ENCODE measurements at places on chromosomes 1 and 21.

GRCh38 chr1:203080456-203080855, 5.4 kb downstream of the MYOG start:
- DNase-seq: no peak

DNA sequence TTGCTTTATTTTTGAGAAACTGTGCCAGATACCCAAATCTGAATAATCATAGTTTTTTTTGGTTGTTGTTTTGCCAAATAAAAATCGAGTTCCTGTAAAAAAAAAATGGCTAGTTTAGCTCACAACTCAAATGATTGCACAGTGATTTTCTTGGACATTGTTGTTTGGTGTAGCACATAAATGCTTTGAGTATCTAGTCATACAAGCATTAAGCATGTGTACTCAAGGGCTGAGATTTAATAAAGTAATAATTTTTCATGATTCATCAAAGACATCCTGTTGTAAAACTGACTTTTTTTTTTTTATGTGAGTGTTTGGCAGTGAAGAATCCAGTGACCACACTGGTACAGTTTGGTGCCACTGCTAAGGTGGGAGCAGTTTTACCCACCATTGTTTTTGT, 18.8 kb downstream of the ITSN1 start:
- DNase-seq: no peak

GRCh38 chr1:47996406-47997226, 569 bp downstream of the TRABD2B start:
- no peak for DNase-seq

- no peak for DNase-seq
These were observed 127.8 kb downstream of the TMEM53 start for GRCh38 chr1:44546403-44547053.

- no peak for DNase-seq
These were observed 99.5 kb upstream of the DUSP10 start for GRCh38 chr1:221841251-221841982.

DNA sequence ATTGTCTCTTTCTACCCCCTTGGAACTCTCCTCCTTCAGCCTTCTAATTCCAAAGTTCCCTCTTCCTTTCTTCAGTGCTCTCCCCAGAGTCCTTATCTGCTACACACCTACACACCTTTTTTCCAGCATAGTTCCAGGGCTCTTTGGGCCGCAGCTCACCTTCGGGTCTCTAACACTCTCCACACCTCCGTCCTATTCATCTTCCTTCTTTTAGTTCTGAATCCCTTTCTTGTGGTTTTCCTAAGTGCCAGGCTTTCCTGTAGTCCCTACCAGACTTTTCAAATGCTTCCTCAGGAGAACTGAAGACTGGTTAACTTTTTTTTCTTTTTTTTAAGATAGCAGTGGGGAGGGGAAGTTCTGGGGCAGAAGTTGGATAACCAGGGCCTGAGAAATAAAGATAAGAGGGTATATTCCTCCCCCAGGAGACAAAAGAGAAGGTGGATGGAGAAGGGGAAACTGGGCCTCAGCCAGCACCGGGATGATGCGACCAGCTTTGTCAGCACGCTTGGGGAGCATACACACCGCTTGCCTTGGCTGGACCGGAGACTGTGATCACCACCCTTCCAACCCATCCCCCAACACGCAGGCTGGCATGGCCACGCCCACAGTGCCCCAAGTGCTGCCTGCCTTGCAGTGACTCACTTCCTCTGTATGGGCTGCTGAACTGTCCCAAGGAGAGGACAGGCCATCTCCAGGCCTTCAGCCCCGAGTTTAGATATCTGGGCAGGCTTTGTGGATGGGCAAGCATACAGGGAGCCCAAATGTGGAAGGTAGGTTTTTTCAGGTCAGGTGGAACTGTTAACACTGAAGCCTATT, 2.5 kb upstream of the CERS2 start:
- DNase-seq: peak; percentile 47

GRCh38 chr1:13667691-13668090, 32.3 kb upstream of the PRDM2 start:
- DNase-seq: no peak

- DNase-seq: no peak
These were observed 23.8 kb upstream of the DIPK1A start for GRCh38 chr1:92985101-92985500.

DNA sequence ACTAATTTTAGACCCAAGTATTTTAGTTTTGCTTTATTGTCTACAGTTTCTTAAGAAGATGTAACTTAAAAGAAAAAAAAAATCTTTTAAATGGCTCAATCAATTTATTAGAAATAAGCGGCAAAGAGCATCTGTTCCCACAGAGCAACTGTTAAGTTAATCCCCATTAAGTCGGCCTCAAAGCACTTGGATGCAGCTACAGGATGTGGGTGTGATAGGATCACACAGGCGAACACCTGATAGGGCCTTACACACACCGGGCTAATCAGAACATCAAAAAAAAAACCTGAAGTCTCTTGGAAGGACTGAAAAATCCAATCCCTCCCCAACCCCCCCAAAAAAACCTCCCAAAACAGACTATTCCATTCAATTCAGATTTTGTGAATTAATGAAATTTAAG, 23.0 kb downstream of the APP start:
- DNase-seq: no peak

DNA sequence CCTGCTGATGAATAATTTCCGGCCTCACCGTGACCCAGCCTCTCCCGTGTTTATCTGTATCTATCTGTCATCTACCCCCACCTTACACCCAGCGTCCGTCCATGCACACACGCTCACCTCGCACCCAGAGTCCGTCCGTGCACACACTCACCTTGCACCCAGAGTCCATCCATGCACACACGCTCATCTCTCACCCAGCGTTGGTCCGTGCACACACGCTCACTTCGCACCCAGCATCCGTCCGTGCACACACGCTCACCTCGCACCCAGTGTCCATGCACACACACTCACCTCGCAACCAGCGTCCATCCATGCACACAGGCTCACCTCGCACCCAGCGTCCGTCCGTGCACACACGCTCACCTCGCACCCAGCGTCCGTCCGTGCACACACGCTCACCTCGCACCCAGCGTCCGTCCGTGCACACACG, 25.0 kb upstream of the COL18A1 start:
- DNase-seq: no peak

GRCh38 chr1:27993241-27993640, 33.5 kb downstream of the XKR8 start:
- DNase-seq: no peak

GRCh38 chr1:198228925-198229324, 72.1 kb downstream of the NEK7 start:
- DNase-seq: no peak

- DNase-seq: no peak
These were observed 62.2 kb downstream of the PSMG1 start for GRCh38 chr21:39120876-39121599.

DNA sequence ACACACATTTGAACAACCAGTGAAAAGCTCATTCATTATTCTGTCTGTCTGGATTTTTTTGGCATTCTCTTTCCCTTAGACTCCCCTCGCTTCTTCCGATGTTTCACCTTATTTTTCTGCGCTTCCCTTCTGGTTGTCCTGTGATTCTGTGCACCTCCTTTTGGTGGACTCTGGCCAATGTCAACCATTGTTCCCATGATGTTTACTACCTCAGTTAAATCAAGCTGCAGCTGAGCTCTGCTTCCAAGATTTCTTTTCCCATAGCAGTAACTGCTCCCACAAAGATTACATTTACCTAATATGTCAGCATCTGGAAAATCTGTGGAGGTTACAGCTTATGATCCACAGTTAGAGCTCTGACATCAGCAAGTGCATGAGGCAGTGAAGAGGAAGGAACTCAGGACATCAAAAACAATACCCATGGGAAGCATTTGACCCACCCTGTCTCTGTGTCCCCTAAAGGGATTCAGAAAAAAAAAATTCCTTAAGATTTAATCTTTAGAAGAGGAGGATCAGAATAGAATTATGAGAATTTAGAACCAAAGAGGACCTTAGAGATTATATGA, 69.9 kb upstream of the ADAMTS5 start:
- no peak for DNase-seq

DNA sequence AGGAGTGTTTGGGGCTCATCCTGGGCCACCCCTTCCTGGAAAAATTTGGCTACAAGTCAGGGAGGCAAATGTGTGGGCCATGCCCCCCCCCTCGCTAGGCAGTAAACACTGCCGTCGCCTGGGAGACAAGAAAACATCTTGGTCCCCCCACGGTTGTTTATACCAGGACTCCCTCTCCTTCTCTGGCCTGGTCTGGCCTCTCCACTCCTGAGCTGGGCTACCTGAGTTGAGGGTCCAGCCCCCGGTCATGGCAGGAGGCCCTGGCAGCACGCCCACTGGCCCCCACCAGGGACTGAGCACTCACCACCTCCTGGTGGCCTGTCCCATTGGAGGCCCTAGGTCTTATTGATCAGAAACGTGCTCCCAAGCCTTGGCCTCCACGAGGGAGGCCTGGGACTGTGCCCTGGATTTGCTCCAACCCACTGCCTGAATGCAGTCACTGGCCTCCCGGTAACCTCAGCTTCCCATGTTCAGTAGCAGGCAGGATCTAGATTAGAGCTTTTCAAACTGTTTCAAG, 15.8 kb downstream of the KCNQ4 start:
- no peak for DNase-seq

DNA sequence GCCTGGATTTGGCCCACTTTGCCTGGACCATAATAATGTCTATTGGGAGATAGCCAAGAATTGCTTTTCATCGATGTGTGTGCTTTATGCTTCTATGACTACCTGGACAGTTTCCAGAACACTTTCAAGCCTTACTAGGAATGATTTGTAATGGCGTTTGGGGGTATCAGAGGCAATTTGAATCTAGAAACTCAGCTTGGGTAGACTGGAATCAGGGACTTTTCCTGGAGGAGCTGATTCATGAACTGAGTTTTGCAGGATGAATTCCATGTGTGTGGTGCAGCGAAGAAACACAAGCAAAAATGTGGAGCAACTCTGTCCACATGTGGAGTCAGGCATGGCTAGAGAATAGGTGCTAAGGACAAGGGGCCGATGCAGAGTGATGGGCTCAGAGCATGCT, 11.9 kb upstream of the TMEM61 start:
- DNase-seq: no peak

- no peak for DNase-seq
These were observed 1.0 kb downstream of the ST6GALNAC5 start for GRCh38 chr1:76868154-76868882.

- DNase-seq: no peak
These were observed 114.2 kb downstream of the BCAR3 start for GRCh38 chr1:93567255-93567918.

- no peak for DNase-seq
These were observed 363.6 kb upstream of the VAMP3 start for GRCh38 chr1:7407544-7407895.

- no peak for DNase-seq
These were observed 468.1 kb upstream of the CXADR start for GRCh38 chr21:17044696-17045095.

DNA sequence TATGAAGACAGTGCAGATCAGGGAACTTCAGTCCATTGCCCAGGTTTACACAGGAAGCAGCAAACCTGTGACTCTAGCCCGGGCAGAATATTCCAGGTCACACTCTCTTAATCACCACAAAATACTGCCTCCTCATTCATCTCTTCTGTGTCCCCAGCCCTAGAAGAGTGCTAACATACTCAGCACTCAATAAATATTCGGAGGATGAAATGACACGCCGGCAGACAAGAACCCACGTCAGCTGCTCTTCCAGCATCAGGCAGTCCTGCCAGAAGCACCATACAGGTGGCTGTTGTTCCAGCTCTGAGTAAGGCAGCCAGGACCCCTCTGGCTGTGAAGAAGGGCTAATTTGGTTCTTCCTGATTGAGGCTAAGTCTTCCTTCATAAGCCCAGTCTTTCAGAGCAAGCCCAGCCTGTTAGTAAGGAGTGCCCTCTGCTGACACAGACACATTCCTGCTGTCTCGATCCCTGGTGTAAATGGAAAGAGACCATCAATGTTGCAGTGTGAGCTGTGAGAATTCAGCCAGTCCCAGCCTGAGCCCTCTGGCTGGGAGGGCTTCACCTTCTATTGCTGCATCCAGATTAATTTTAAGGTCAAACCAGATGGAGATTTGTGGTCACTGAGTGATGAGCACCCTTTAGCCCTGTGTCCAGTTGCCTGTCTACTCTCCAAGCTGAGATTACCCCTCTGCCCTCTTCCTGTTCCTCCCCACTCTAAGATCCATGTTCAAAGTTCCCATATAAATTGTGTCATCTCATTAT, 45.0 kb upstream of the KIRREL1 start:
- no peak for DNase-seq

- DNase-seq: no peak
These were observed 12.9 kb downstream of the GPA33 start for GRCh38 chr1:167077128-167077867.

GRCh38 chr1:167648978-167649744, 19.1 kb downstream of the RCSD1 start:
- no peak for DNase-seq

- DNase-seq: no peak
These were observed 21.9 kb downstream of the FAM3B start for GRCh38 chr21:41338455-41338854.

- DNase-seq: no peak
These were observed 2.5 kb downstream of the FAM177B start for GRCh38 chr1:222739465-222739864.

DNA sequence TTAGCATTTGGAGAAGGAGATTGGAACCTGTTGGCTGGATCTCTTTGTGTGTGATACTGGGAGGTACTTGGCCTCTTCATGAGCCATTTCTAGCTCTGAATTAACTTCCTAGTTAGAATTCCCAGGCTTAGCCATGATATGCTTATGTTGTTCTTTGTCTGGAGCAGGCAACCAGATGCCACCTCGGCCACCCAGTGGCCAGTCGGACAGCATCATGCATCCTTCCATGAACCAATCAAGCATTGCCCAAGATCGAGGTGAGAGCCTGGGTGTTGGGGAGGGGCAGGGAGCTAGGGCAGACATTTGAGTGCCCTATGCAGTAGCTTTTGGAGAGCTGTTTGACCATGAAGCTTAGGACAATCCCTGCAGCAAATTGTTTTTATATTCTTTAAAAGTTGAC, 26.5 kb upstream of the PIGV start:
- no peak for DNase-seq

DNA sequence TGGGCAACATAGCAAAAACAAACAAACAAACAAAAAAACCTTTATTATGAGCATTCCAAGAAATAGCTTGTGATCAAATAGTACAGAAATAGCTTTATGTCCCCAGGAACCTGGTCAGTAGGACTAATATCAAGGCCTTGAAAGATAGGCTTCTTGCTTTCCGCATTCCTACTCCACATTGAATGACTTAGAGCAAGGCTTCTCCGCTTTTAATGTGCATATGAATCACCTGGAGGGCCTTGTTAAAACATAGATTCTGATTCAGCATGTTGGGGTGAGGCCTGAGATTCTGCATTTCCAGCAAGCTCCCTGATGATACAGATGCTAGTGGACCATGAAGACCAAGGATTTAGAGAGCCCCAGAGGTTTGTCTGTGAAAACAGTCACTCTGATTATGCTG, 17.4 kb downstream of the PLEKHA6 start:
- DNase-seq: no peak

All from stimulated activated CD4-positive, alpha-beta T cell treated with anti-CD3 and anti-CD28 coated beads, TNF-alpha, amount 100 ng/mL, for 4 hours (primary cell).